Nephron progenitor cell (in vitro differentiated cells): ENCODE measurements at places on chromosomes 5 and 9.
A peak's percentile ranks its signal among the peaks of the same experiment; 100 is the strongest.

DNA sequence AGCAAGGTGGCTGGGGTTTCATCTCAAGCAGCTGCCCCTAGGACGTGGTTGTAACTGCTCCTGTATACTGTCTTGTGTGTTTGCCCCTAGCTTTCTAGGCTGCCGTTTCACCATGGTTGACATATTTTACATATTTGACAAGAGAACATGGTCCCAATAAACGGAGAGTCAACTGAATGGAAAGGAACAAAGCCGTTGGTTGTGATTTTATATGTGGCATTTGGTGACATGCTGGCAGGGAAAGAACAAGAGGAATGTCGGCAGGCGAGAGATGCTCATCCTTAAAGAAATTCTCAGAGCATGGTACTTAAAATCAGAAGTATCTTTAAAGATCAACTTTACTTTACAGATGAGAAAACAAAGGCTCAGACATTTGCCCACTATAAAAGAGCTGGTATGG lies 11.8 kb downstream of the ZNF366 start:
- no peak for DNase-seq

- DNase-seq = no peak
Measured at GRCh38 chr5:118506217-118506852, 482.0 kb downstream of the DTWD2 start.

- no peak for DNase-seq
Measured at GRCh38 chr5:37090781-37091180, 158.4 kb downstream of the CPLANE1 start.

DNA sequence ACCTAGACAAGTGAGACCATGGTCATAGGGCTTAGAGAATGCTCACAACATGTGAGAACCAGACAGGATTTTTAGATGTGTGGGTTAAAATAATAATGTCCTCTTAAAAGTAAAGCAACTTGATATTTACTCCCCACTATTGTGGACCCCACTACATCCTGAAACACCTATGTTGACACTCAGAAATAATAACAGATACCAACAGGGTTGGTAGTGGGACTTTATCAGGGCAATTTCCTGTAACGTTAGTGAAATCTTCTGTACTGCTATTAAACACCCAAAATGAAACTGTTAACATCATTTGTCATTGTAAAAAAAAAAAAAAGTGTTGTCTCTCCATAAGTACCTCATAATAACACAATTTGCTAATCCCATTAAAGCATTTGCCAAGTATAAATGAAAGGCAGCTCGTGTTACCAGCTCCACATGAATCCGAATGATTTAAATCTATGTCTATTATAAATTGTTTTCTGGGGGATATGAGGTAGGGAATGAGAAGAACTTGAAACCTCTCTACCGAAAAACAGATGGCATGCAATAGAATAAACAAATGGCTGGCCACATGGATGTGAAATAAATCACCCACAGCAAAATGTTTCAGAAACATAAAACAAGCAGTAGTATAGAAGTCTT lies 285.9 kb downstream of the ARHGEF28 start:
- DNase-seq = no peak

DNA sequence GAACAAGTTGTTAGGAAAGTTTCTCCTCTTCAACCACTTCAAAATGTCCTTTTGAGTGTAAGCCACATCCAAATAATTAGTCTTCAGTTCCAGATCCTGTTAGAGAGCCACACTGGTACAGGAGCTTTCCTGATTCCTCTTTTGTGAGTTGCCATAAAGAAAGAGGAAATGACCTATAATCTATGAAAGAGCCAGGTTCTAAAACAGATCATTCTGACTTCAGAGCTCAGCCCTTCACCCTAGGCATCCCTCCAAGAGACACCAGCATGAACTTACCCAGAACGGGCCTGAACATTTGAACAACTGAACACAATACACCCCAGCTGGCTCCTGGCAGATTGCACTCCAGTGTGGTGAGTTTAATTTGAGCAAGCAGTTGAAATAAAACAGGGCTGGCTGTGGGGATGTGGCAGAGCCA lies 25.7 kb downstream of the SLC1A1 start:
- no peak for DNase-seq

- DNase-seq = no peak
Measured at GRCh38 chr5:87122151-87122977, 145.3 kb upstream of the RASA1 start.

- DNase-seq = no peak
Measured at GRCh38 chr9:24144796-24145195, 318.8 kb upstream of the ELAVL2 start.

GRCh38 chr5:167051402-167051768 lies 1240.1 kb upstream of the WWC1 start:
- no peak for DNase-seq

GRCh38 chr5:131245948-131246347 lies 17.9 kb upstream of the CDC42SE2 start:
- no peak for DNase-seq

DNA sequence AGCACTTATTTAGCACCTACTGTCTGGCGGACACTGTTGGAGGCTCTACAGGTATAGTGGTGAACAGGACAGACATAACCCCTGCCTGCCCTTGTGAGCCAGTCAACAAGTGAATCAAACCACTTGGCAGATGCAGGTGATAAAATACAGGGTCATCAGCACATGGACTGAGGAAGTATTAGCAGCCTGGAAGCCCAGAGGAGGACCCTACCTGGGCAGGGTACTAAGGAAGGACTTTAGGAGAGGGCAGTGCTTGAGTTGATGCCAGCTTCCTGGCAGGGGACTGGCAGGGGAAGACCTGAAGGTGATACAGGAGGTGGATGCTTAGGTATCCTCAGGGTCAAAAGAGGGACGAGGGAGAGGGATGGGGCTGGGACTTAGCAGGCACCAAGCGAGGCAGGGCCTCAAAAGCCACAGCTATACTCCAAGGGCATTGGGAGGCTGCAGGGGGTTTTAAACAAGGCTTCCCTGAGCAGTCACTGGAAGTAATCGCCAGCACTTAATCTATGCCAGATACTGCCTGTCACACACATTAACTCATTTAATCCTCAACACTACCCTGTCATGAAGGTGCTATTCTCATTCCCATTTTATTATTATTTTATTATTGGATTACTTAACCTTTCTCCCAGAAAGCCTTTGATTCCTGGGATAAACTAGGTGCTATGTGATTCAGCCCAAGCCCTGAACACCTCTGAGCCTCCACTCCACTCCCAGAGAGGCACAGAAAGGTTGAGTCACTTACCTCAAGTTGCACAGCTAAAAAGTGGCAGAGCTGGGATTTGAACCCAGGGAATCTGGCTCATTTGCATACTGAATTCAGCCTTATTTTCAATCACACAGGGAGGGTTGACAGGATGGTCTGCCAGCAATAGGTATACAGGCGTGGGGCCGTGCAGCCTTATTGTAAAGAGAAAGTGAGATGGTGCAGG lies 63.8 kb upstream of the ORM1 start:
- no peak for DNase-seq

DNA sequence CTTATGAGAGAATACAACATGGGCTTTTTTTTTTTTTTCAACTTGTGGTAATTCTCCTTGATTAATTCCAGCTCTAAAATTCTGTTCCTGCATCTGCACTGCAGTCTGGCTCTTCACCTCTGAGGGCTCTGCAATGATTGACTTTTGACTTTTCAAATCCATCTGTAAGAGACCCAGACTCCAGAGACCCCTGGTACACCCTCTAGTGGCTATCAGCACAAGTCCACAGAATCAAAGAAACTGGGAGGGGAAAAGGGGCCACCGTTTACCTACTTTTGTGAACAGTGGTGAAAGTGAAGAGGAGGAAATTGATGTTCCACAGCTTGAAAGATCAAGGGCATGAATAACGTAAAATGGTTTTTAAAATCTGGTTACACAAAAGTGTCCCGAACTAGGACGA lies 151.6 kb downstream of the SLIT3 start:
- no peak for DNase-seq

GRCh38 chr9:126583144-126583760 lies 30.5 kb upstream of the LMX1B start:
- no peak for DNase-seq

GRCh38 chr5:116629168-116629567 lies 54.5 kb upstream of the SEMA6A start:
- no peak for DNase-seq

DNA sequence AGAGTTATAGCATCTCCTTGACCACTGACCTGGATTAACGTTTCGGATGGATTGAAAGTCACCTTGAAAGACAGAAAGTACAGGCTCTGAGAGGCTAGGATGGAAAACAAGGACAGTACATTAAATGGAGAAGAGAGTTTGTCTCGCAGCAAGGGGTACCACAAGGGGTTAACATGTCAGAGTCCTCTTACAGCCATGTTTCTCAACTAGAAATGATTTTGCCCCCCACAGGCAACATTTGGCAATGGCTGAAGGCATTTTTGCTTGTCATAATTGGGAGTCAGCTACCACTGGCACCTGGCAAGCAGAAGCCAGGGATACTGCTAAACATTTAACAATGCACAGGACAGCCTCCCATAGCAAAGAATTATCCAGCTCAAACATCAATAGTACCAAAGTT lies 90.8 kb upstream of the EQTN start:
- no peak for DNase-seq

DNA sequence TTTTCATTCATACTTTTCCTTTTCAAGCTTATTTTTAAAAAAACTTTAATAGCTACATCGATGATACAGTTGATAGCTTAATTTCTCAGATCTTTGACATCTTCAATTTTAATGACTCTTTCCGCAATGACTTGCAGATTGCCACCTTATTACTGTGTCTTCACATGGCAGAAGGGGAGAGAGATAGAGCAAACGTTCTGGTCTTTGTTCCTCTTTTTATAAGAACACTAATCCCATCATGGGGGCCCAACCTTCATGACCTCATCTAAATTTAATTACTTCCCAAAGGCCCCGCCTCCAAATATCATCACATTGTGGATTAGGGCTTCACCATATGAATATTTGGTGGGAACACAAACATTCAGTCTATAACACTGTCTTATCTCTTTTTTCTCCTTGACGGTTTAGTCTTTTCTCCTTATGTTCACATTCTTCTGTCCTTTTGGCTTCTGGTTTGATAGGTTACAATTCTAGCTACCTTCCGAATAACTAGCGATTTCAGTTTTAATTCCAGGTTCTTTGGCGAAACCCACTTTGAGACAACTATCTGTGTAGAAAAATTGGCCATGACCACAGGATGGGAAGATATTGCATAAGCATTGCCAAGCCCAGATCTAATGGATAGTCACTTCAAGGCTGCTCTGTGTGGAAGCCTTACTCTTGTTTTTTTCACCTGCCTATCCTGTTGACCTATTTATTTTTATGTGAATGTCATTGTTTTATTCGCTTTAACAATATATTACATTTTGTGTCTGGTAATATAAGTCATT lies 5.0 kb downstream of the ZNF189 start:
- DNase-seq = no peak

DNA sequence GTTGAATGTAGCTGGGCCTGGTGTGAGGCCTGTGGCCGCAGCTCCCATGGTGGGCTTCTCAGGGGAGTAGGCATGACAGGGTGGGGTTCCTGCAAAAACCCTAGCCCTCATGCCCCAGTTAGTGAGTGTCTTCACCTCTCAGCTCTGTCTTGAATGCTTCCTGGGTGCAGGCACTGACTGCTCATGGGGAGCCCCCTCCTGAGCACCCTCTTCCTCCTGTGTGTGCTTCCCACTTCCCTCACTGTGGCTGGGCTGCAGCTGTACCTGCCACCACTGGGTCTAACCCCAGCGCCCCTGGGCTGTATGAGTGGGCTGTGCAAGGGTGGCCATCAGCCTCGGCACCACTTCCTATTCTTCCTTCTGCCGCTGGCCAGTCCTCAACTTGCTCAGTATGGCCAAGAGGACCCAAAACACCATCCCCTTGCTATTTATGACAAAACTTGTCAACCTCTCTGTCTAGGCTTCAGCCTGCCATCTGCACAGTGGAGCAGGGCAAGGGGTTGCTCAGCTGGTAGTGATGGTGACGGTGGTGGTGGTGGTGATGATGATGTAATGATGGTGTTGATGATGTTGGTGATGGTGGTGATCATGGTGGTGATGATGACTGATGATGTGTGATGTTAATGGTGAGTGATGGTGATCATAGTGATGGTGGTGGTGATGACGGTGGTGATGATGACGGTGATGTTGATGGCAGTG lies 67.5 kb downstream of the RXRA start:
- no peak for DNase-seq

GRCh38 chr5:170861667-170861916 lies 226 bp upstream of the RANBP17 start:
- DNase-seq = peak; percentile 78

GRCh38 chr5:173653822-173654523 lies 37.5 kb upstream of the BOD1 start:
- no peak for DNase-seq

DNA sequence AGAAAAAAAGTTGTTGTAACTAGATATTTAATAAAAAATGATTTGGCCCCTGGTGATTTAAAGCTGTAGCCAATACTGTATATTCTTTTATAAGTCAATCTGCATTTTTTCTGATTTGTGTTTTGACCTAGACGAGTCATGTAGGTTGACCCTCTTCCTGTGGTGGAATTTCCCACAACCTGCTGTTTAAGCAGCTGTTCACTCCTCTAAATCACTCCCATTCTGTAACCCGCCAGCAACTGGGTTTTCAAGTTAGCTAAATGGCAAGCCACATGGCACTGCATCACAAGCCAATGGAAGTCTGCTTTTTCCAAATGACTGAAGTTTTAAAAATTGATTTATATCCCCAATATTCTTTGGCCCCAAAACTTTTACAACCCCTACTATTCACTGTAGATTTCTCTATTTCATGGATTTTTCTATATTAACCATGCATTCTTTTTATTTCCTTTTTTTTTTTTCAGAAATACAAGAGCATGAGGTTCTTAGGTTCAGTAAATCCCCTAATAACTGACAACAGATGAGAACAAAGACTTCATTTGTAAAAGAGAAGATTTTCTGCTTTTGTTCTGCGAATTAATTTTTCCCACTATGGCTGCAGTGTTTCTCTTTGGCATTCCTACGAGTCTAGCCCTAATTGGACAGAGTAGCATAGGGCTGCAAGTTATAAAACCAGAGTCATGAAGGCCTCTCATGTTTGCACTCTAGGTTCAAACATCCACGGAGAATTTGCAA lies 184.5 kb upstream of the TLE4 start:
- DNase-seq = no peak

GRCh38 chr5:147168578-147169327 lies 66.1 kb upstream of the STK32A start:
- no peak for DNase-seq

DNA sequence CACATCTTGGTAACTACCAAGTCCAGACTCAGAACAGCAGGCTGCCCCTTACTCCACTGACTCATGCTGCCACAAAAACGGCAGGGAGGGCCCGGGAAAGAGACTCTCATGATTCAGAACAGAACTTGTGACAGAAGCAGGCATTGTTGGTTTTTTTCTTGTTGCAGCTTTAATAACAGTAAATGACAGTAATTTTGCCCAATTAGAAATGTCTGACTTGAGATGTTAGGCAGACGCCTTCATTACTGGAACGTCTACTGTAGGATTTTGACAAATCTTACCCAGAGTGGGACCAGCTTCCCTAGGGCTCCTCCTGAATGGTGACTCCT lies 77.9 kb downstream of the SEMA5A start:
- no peak for DNase-seq

GRCh38 chr9:126830827-126831226 lies 26.0 kb downstream of the ZBTB43 start:
- no peak for DNase-seq
